ENCODE measurements at places on chromosomes 6 and 20.
A peak's percentile ranks its signal among the peaks of the same experiment; 100 is the strongest.

DNA sequence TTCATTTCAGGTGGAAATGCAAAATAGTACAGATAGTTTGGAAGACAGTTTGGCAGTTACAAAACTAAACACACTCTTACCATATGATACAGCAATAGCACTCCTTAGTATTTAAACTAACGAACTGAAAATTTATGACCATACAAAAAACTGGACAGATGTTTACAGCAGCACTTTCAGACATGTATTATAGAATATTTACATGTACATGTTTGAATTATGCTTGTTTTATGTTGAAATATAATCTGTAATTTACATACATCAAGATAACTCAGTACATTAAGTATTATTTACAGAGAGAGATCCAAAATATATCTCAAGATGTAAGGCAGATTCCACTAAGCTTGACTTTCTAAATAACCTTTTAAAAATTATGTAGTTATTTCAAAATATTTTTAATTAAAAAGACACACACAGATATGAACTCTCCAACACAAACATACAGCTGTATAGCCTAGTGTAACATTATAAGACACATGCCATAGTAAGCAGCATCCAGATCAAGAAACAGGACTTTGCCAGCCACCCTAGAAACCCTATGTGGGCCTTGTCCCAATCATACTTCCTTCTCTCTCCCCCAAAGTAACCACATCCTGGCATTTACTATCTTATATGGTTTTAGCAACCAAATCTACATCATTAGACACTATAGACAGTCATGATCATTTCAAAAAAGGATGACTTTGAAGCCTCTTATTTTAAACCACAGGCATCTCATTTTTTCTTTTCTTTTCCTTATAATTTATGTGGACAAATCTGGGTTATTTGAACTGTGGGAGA, 82.2 kb downstream of the MAN1A1 start:
- DNase-seq: no peak
- no peaks in the 10 kb centered on the region for H3K4me1 ChIP-seq
- no peak overlapping the region for H3K4me3 ChIP-seq
- H3K27ac ChIP-seq: no peak overlapping the region

DNA sequence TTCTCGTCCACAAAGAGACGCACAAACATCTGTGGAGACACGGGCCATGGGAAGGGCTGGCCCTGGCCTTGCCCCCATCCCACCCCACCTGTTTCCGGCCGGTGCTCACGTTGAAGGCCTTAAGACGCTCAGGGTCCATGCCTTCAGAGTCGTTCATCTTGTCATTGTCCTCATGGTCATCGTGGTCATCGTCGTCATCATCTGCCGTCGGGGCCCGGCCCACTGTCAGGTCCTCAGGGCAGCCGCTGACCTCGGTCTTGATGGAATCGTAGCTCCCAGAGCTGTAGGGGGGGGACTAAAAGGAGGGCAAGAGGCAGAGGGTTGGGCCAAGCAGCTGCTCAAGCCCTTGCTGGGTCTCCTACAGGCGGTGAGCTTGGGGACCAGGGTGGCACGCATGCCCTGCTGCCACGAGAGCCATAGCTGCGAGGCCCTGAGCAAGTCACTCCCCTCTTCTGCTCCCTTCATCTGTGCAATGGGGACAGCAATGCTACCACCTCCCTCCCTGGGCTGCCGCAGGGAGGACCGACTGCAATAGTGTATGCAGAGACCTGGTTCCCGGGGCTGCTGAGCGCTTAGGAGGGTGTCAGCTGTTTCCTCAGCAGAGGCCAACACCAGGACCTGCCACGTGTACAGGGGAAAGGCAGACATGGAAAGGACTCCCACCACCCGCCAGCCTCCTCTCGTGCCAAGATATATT, 95.5 kb downstream of the ASXL1 start:
- H3K4me1 ChIP-seq: peaks cover 28% of the 10 kb centered on the region
- no peak overlapping the region for H3K4me3 ChIP-seq
- no peaks in the 10 kb centered on the region for H3K36me3 ChIP-seq
- no peaks in the 10 kb centered on the region for H3K27me3 ChIP-seq

DNA sequence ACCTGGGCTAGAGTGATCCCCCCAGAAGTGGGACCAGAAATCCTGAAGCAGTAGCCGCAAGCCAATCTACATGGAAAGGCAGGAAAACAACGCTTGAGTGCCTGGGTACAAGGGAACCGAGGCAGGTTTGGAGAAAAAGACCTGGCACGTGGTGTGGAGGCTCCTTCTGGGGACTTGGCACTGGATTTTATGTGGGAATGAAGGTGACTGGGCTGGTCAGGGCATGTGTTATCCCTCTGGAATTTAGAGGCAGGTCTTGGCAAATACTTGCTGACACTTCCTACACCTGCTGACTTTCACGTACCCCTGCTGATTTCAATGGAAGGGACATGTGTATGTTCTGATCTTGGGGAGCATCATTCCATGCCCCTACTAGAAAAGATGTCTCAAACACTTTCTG, 25.0 kb upstream of the FAM217A start:
- no peaks in the 10 kb centered on the region for H3K4me1 ChIP-seq
- H3K36me3 ChIP-seq: no peaks in the 10 kb centered on the region
- DNase-seq: no peak
- no peaks in the 10 kb centered on the region for H3K27me3 ChIP-seq

DNA sequence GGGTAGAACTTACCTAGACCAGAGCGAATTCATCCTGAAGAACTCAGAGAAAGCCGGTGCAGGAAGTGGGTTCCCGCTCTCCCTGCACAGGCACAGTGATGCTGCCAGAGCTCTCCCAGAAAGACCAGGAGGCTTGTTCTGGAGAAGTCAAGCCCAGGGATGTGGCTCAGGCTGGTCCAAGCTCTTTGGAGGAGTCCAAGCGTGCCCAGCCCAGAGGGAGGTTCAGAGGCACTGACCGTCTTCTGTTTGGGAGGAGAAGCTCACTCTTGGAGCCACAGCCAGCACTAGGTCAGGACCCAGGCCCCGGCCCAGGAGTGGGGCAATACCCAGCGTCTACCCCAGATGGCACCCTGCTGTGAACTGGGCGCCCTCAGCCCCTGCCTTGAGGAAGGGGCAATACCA, 1.5 kb upstream of the PMEPA1 start:
- peak overlapping the region; percentile 91 for H3K27ac ChIP-seq
- no peak overlapping the region for H3K4me3 ChIP-seq
- H3K4me1 ChIP-seq: peaks cover 42% of the 10 kb centered on the region
- no peaks in the 10 kb centered on the region for H3K36me3 ChIP-seq

DNA sequence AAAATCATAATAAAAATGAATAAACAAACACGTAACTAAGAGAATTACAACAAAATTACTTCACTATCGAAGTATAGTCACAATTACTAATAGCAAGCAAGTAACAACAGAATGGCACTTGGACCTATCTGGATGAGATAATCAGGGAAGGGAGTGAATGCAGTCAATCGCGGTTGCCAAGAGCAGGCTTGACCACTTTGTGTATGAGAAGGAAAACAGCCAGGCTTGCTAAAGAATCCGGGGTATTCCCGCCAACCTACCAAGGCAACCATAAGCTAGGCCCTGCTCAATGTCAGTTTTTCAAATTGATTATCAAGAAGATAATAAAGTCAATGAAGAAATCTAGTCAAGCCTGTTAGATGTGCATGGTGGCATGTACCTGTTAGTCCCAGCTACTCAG, 39.7 kb downstream of the PXDC1 start:
- no peak overlapping the region for H3K27ac ChIP-seq
- H3K36me3 ChIP-seq: no peaks in the 10 kb centered on the region
- no peak for DNase-seq
- H3K4me1 ChIP-seq: no peaks in the 10 kb centered on the region
- no peak overlapping the region for H3K4me3 ChIP-seq

GRCh38 chr20:62064770-62065673, 659 bp downstream of the TAF4 start:
- H3K27ac ChIP-seq: peak overlapping the region; percentile 62
- no peak for DNase-seq
- no peaks in the 10 kb centered on the region for H3K36me3 ChIP-seq
- peak overlapping the region; percentile 84 for H3K4me3 ChIP-seq
- no peaks in the 10 kb centered on the region for H3K27me3 ChIP-seq

Data from tibial nerve (tissue), 4 donors.